MCF 10A (cell line): ENCODE measurements at places on chromosomes 12 and 14.

DNA sequence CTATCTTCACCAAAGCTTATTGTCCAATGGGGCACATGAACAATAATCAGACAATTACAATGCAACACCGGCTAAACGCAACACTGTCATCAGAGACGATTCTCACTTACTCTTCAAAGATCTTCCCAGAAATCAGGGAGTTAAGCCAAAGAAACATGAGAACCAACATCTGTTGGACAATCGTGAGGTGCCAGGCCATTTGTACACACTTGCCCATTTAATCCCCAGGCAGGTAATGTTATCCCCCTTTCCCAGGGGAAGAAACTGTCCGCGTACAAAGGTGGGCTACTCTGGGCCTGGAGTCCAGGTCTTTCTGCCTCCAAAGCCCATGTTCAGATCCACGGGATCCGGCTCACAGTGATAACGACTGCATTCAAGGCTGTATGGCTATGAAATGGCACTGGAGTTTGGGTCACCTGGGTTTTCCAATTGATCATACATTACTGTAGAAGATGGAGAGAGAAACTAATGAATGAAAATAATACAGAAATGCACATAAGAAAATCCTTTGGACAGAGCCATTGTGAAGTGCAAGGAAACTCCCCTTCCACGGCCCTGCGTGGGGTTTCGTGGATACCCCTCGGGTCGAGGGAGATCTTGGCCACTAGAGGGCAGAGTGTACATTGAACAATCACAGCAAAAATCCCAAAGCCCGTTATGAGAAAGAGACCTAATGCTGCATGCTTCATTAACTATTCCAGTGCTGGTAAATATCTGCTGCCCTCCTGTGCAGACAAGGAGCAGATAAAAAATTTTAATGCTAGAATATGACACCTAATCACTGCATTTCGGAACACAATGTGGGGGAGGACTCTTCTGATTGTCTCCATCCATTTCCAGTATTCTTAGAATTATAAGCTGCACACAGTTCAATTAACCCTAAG lies 111.4 kb downstream of the EGLN3 start:
- peak; percentile 56 for DNase-seq

DNA sequence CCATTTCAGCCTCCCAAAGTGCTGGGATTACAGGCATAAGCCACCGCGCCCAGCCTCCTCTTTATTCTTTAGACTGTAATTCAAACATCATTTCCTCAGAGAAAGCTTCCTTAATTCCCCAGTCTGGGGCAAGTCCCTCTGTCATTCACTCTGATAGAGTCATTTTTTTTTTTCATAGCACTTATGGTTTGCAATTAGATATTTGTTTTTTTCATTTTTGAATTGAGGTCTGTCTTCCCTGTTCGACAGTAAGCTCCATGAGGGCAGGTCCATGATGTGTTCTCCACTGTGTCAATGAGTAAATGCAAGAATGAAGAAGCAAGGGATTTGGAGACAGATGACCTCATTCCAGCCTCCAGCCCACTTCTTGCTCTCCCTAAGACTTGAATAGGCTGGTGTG lies 12.1 kb downstream of the ASIC1 start:
- DNase-seq = no peak

- DNase-seq = no peak
Measured at GRCh38 chr12:26422839-26423398, 227.5 kb downstream of the SSPN start.

DNA sequence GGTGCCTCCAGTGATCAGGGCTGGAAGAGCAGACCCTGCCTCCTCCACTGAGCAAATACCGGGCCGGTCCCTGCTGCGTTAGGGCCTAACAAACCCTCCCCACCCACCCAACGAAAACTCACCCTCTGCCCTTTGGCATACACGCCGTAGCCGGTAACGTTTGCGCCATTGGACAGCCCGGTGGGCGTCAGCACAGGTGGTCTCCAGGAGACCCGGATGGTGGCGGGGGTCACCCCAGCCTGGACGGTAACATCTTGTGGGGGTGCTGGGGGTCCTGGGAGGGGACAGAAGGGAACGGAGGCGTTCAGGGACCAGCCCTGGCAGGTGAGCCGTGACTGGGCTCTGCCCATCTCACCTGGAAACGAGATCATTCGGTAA lies 100.5 kb downstream of the PIWIL1 start:
- DNase-seq = no peak

DNA sequence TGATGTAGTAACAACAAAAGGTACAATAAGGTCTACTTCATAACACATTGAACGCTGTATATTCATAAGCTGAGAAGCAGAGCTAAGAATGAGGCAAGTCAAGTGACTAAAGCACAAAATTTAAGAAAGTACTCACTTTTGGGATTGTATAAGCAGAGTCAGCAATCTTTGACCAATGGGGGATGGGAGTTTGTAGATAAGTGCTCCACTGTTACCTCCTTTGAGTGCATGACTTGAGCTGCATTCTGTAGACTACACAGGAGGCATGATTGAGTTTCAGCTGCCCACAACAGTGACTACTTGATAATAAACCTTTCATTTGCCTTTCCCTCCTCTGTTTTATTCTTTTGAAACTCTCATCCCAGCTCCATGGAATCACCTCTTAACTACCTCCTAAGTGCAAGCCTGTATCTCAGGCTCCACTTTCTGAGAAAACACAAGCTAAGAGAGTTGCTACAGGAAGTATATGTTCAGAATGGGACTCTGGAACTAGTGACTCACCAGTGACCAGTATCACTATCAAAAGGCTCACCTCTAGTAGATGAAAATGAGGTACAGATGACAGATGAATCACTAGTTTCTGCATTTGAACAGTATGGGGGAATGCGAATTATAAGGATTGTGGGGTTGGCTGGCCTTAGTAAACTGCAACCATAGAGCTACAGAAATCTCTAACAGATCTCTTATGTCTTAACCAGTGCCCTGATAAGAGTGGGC lies 49.2 kb downstream of the SLC35F4 start:
- DNase-seq = peak; percentile 34

- DNase-seq = no peak
Measured at GRCh38 chr12:124555168-124556073, 12.0 kb downstream of the NCOR2 start.

GRCh38 chr14:83473416-83474235 lies 1940.0 kb upstream of the SEL1L start:
- DNase-seq = no peak

DNA sequence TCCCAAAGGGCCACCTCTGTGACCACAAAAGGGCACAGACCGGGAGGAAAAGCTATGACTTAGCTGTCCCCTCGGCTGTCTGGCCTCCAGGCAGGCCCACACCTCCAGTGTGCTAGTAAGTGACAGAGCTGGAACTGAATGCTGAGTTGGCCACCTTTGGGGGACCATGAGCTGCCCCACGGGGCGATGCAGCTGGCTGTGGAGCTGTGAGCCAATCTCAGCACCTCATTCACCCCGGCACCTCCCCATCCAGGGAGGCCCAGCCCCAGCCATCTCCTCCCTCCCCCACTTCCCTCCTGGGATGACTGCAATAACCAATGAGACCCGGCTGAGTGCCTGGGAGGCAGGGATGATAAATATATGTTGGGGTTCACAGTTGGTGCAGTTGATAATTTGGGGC lies 12.2 kb upstream of the TESC start:
- no peak for DNase-seq

- no peak for DNase-seq
Measured at GRCh38 chr12:3834774-3835173, 38.4 kb downstream of the PARP11 start.

- DNase-seq = no peak
Measured at GRCh38 chr14:57495416-57495815, 1.8 kb upstream of the CCDC198 start.

DNA sequence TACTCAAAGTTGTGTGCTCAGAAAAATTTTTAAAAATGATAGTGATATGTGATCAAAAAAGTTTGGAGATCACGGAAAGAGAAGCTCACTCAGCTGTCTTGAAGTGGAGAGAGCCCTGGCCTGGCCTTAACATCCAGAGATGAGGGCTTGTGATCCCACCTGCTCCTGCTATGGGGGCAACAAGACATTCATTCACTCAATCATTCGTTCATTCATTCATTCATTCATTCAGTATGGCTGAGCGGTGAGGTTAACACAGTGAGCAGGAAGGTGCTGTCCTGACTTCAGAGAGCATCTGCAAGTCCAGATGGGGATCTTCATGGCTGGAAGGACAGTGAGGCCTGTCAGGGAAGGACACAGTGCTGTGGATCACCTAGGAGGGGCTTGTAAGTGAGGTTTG lies 112.3 kb downstream of the SLC25A47 start:
- no peak for DNase-seq

DNA sequence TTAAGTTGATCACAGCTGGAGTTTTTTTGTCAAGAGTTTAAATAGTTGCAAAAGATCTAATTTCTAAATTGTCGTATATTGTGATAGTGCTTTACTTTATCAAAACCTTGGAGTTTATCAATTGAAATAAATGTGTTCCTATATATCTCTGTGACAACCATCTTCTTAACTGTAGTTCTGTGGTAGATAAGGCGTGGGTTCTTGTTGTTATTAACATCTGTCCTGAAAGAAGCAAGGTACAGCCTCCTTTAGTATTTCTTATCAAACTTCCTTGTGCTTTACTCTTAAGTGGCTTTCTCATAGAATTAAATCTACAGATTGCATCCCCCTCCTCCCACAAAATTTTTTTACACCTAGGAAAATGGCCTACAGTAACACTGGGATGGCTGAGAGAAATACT lies 7.3 kb downstream of the SCYL2 start:
- DNase-seq = no peak

DNA sequence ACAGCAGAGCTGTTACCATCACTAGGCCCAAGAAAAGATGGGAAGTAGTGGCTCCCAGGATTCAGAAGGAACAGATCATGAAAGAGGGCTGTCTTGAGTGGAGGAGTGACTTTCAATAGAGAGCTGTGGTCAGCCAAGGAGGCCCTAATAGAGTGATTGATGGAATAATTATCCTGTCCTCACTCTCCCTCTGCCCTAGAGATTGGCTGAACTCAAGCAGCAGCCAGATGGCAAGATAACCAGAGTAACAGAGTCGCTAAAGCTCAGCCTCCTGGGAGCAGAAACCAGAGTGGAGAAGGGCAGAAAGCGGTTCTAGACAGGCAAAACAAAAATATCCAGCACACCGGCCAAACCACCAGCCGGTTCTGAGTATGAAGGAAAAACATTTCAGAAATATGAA lies 23.1 kb downstream of the GMFB start:
- no peak for DNase-seq

- DNase-seq = peak; percentile 87
Measured at GRCh38 chr12:56193025-56193578, 3.8 kb upstream of the SMARCC2 start.

GRCh38 chr12:25249931-25250738 lies 594 bp downstream of the KRAS start:
- DNase-seq = peak; percentile 26

DNA sequence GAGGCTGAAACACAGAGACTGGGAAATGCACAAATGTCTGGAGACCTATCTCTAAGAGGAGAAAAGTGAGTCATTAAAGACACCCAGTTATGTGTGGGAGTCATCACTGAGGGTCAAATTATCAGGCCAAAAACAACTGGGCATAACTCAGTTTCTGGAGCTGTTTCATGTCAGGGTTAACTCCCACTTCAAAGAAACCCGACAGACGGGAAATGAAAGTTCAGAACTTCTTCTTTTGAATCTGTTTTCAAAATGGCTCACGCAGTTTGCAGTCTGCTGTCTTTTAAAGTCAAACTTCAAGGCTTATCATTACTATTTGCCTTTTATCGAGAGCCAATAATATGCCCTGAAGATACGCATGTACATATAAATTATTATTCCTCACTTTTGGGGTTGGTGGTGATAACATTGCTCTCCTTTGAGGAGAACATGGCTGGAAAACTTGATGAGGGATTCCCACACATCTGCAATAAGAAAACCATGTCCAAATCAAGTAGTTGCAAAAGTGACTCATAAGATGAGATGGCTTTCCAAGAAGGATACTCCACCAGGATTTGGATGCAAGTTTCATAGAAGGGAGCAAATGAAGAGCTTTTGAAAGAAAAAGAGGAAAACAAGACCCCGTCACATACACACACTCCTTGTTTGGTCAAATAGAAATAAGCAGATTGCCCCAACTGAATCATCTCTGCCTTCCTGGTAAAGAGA lies 341.4 kb downstream of the ADAMTS20 start:
- peak; percentile 45 for DNase-seq

DNA sequence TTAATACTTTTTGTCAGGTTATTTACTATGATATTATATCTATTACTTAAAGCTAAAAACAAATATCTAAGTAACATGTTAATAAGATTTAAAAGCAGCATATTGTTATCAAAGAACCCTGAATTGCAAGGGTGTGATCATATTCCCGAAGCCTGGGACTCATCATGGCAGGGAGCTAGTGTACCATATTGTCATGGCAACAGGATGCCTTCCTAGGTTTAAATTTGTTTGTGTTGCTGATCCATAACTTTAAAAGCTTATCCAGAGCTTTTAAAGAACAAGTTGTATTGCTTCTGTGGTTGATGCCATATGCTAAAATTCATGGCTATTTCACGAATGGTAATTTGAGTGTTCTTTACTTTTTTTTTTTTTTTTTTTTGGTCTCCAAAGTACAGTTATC lies 500.5 kb downstream of the NAV3 start:
- DNase-seq = no peak

DNA sequence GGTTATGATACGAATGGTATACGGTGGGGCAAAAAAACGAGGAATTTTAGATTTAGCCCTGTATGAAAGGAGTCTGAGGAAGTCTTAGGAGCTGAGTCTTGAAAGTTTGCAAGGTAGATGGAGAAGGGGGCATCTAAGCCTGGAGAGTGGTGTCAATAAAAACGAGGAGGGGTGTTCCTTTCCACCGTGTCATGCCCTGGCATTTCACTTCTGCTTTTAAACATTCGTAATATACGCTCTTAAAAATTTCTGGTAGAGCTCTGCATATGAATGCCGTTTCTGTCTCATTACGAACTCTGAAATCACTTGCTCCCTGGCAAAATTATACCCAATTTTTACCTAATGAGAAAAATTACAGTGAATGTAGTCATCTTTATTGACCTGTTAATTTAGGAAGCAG lies 170.2 kb downstream of the ERC1 start:
- no peak for DNase-seq

- no peak for DNase-seq
Measured at GRCh38 chr12:72315858-72316257, 43.7 kb downstream of the TRHDE start.

DNA sequence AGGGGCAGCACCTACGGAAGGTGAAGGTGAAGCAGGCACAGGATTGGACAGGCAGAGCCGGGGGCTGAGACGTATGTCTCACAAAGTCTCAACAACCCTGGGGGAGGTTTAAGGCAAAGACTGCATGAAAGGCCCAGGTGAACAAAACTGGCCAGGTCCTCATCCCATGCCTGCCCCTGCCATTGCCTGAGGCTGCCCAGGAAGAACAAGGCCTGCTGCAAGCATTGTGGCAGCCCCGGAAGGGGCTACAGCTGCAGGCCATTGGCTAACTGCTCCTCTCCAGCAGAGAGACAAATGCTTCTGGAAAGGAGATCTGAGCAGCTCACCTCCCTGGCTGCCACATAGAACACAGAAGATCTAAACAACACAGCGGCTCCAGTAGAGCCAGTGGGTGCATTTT lies 20.4 kb upstream of the TMEM179 start:
- no peak for DNase-seq

DNA sequence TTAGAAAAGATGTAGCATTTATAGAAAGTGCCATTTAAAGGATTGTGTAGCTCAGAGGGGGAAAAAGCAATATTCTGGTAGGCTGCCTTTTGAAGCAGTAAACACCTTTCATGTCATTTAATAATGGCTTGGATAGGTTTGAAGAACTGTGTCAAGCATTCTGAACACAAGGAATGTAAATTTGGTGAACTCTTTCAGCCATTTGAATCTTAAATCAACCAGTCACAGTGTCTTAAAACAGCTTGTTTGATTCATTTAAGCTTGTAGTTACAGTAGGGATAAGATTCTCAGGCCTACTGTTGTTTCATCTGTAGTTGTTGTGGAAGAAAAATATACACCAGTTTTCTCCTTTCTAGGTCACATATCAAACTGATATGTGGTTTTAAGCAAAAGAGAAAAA lies 299.4 kb upstream of the NOVA1 start:
- DNase-seq = no peak
